ENCODE measurements at places on chromosomes 1 and 21. TPM values are rescaled to one million over a fixed set of nuclear protein-coding genes. Genes with fewer than 3 reads are reported as not detected.

DNA sequence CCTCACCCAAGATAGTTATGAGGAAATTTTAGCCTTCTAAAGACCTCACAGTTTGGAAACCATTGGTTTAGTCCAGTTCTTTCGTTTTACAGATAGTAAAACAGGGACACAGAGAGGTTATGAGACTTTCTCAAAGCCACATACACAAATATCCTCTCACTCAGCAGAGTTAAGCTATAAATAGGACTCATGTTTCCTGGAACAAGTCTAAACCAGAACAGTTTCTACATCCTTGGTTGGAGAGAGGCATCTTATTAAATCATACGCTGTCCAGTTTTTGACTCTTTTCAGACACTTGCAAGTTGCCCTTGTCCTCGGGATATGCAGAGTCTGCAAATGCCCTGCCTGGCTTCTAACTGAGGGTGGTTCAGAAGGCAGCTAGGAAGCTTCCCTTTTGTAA lies 462.1 kb upstream of the DEPDC1 start:
- no peak overlapping the region for H3K4me3 ChIP-seq
- H3K36me3 ChIP-seq: no peaks in the 10 kb centered on the region
- no peak for DNase-seq
- H3K4me1 ChIP-seq: no peaks in the 10 kb centered on the region
- H3K27me3 ChIP-seq: no peaks in the 10 kb centered on the region

The EPS8L3 gene
- total RNA-seq: not detected

DNA sequence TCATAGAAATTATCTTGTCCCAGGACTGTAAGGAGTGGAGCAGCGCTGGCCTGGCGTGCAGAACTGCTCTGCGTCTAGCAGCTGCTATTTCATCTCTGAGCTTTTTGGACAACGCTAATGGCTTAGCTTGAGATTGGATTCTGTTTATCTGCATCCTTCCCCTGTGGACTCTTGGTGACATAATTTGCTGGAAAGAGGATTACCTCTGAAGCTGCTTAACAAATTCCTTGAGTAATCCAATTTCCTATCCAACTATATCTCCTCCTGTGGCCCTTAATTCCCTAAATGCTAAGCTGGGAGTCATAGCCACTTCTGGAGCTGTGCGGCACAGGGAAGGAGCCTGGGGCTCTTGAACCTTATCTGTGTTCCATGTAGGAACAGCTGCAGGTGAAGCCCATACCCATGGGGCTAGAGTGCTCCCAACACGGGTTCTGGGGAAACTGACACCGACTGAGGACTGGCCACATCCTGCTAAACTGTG lies 43.2 kb downstream of the IL6R start:
- no peak for DNase-seq
- H3K27me3 ChIP-seq: no peaks in the 10 kb centered on the region
- H3K4me1 ChIP-seq: peaks cover 15% of the 10 kb centered on the region
- H3K4me3 ChIP-seq: no peak overlapping the region
- no peaks in the 10 kb centered on the region for H3K36me3 ChIP-seq
- no peak overlapping the region for H3K27ac ChIP-seq

The ACTL8 gene
- not detected for total RNA-seq

GRCh38 chr1:30696831-30697230 lies 26.6 kb downstream of the MATN1 start:
- H3K27ac ChIP-seq: no peak overlapping the region
- peaks cover 4% of the 10 kb centered on the region for H3K27me3 ChIP-seq
- H3K4me3 ChIP-seq: no peak overlapping the region
- DNase-seq: no peak
- H3K4me1 ChIP-seq: no peaks in the 10 kb centered on the region

GRCh38 chr21:24969068-24969467 lies 638.2 kb downstream of the MRPL39 start:
- H3K4me3 ChIP-seq: no peak overlapping the region
- no peak overlapping the region for H3K27ac ChIP-seq
- H3K27me3 ChIP-seq: no peaks in the 10 kb centered on the region

DNA sequence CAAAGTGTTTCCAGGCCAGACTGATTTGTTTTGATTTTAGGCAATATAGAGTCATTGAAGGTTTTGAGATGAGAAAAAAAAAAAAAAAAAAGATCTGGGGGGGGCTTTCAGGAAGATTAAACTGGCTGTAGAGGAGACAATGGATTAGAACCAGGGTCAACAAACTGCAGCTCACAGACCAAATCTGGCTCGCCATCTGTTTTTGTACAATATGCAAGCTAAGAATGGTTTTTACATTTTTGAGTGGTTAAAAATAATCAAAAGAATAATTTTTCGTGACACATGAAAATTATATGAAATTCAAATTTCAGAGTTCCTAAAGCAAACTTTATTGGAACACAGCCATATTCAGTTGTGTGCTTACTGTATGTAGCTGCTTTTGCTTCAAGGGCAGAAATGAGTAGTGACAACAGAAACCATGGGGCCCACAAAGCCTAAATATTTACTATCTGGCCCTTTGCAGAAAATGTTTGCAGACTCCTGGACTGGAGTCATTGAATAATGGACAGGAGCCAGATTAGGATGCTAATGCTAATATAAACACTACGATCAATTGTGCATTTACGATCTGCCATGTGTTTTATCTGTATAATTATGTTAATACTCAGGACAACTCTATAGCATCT lies 375.7 kb upstream of the DAB1 start:
- no peaks in the 10 kb centered on the region for H3K4me1 ChIP-seq
- H3K27ac ChIP-seq: no peak overlapping the region
- H3K36me3 ChIP-seq: no peaks in the 10 kb centered on the region
- H3K4me3 ChIP-seq: no peak overlapping the region
- no peaks in the 10 kb centered on the region for H3K27me3 ChIP-seq
- DNase-seq: no peak

DNA sequence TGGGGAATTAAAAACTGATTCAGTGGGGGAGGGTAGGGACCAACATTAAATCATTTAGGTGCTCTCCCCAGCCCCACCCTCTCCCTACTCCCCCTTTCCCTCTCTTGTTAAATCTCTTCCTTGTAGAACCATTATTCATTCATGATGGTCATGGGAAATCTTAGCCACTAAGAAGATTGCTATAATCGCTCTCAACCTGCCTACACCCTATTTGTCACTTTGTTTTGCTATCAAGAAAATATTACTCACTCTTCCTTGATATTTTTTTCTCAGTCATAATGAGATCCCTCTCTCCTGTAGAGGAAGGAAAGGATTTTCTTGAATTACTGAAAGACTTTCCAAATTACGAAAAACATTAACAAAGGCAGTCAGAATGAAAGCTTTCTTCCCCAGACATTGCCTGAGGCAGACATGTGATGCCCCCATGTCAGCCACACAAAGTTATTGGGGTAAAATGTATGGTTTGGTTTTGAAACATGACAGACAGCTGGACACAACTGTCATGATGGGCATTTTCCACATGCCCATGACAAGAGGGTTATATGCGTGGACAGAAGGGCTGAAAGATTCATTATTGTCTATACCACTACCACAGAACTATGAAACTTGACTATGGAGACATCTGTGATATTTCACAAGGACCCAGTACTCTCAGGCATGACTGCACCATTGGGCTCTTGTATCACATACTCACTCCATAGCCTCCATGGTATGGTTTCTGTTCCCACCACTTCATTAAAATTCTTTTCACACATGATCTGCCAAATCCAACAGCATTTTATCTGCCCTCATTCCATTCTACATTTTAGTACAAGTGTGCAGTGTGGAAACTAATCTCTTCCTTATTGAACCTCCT lies 420.1 kb downstream of the DISC1 start:
- no peaks in the 10 kb centered on the region for H3K27me3 ChIP-seq
- no peak overlapping the region for H3K4me3 ChIP-seq
- H3K4me1 ChIP-seq: no peaks in the 10 kb centered on the region
- DNase-seq: no peak
- H3K36me3 ChIP-seq: no peaks in the 10 kb centered on the region

GRCh38 chr1:34871443-34872132 lies 12.0 kb upstream of the SMIM12 start:
- no peak overlapping the region for H3K27ac ChIP-seq
- DNase-seq: no peak
- no peak overlapping the region for H3K4me3 ChIP-seq
- peaks cover 3% of the 10 kb centered on the region for H3K4me1 ChIP-seq
- H3K36me3 ChIP-seq: no peaks in the 10 kb centered on the region
- H3K27me3 ChIP-seq: no peaks in the 10 kb centered on the region

Data from GM12878 (cell line).